ENCODE measurements at places on chromosomes 7 and 10.

GRCh38 chr7:28038175-28038797 is 142.3 kb downstream of the JAZF1 start:
- no peak for DNase-seq

- no peak for DNase-seq
These were observed 125.4 kb upstream of the SORCS3 start for GRCh38 chr10:104515678-104516199.

GRCh38 chr7:142770661-142771352 is at the start of gene PRSS2:
Gene PRSS2, plus strand, starts transcription at chr7:142770970. Its CDS starts 13 bp downstream, at chr7:142770983.
- no peak for DNase-seq

GRCh38 chr10:60148266-60148840 is 241.3 kb downstream of the ANK3 start:
- DNase-seq, result no peak

DNA sequence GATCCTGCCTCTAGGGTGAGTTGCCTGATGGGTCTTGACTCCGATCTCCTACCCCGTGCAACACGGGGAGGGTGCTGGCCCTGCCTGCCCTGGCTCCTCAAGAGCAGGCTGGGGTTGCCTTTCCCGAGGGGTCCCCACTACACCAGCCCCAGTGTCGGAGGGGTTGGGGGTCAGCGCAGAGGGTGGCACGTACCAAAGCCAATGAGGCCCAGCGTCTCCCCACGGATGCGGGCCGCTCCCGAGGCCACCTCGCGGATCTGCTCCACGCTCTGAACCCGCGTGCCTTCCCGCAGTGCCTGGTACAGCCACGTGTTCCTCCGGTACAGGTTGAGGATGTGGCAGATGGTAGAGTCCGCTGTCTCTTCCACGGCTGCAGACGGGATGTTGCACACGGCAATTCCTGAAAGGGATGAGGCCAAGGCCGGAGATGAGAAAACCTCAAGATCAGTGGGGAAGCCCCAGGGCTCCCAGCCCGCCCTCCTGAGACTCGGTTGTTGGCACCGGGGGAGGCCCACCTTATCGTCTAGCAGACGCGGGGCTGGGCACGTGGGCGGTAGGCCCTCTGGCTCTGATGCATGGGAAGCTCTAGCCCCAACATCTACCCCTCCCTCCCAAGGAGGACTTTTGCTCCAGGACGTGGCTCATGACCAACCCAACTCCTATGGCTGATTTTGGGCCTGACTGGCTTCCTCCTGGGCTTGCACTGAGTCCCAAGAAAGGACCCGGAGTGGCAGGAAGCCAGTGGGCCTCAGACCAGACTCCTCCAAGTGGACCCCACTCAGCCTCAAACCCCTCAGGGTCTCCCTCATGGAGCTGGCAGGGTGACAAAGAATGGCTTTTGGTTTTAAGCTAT is 56.1 kb downstream of the ZRANB1 start:
- DNase-seq, result no peak

DNA sequence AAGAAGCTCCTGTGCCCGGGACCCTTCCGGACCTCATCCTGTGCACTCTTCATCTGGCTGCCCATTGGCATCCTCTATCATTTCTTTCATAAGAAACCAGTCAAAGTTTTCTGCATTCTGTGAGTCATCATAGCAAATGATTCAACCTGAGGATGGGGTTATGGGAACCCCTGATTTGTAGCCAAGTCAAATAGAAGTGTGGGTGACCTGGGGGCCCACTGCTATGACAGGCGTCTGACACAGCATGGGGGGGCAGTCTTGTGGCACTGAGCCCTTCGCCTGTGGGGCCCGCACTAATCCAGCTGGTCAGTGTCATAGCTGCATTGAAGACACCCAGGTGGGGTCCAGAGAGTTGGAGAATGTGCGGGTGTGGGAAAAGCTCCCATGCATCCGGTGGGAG is 230.4 kb downstream of the USP6NL start:
- DNase-seq, result no peak

DNA sequence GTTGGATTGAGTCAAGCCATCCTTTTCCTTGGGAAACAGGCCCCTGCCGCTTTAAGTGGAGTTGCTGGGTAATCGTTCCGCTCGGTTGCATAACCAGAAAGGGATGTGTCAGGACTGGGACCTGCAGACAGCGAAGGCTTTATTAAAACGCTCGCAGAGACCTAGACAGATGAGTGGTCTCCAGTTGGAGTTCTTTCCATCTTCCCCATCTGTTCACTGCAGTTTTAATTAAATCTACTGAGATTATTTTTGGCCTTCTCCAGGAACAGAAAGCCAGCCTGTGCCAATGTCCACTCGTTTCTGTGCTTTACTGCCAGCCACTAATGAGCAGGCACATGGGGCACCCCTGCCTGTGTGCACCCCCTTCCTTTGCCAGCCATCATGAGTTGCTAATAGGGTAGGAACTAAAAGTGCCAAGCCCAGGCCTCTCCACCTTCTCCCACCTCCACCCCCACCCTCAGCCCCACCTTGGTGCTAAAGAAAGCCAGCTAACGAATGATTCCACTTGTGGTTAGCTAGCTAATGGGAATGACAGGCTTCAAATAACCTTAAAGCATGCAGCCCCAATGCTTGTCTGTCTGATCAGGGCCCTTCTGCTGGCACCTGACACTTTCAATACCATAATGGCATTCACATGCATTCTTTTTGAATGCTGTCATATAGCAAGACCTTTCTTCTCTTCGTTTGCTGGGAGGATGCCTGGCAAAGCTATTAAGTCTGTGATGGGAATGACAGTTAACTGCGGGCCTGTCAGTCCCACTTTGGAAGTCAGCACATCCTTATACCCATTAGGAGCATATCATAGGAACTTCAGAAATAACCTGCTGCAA is 556.8 kb upstream of the GALNT17 start:
- DNase-seq, result no peak

DNA sequence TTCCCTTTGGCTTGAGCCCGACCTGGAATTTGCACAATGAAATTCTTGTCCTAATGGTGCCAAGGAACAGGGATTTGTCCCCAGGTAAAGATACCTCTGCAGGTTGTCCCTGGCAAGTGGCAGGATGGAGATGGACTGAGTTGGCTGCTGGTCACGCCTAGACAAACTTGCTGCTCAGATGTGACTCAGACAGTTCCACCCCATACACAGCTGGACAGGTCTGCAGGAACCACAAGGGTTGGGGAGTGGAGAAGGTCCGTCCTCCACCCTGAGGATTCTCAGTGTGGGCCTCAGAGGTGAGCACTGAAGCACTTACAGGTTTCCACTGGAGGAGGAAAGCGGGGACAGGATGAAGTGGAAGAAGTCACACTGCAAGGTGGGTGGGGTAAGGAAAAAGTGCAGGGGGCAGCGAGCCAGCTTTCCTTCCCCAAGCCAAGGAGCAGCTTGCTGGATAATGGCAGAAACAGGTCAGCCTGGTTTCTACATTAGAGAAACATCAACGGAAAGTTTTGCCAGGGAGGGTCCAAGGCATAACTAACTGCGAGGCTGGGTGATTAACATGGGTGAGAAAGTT is 20.5 kb downstream of the ITPRIP start:
- DNase-seq, result no peak

- no peak for DNase-seq
These were observed 69.5 kb downstream of the MYL10 start for GRCh38 chr7:101559586-101559985.

GRCh38 chr7:115680921-115681320 is 349.6 kb downstream of the TFEC start:
- DNase-seq, result no peak

DNA sequence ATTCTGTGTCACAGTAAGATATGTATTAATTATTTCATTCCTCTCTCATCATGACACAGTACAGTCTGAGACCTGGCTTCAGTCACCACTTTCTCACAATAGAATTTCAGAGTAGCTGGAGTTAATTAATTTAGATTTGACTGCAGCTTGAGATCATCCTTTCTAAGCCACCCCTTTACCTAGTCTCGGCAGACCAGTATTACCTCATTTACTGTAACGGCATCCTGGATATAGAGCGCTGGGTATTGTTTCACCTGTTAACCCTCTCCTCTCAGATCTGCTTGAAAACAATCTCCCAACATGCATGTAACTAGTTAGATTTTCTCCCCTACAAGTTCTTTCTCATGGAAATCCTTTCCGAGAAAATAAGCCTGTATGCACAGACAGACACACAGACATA is 1057.5 kb downstream of the GATA3 start:
- no peak for DNase-seq

GRCh38 chr10:59702347-59702746 is 7.3 kb downstream of the SLC16A9 start:
- DNase-seq, result no peak

DNA sequence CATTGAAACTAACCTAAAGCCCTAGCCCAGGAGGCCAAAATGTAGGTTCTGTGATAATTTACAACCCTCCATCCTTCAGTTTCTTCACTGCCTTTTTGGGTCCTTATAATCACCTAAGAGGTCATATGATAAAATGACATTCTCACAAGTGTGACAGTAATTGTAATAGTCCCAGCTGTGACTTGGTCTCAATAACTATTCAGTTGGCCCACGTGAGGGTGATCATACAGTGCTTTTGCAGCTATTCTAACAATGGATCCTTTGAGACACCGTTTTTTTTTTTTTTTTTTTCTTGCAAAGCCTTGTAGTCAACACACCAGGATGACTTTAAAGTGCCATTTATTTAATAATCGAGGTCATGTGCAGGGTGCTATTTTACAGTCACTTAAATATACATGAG is 760.0 kb downstream of the PHTF2 start:
- DNase-seq, result no peak

GRCh38 chr10:71830726-71831125 is 20.3 kb downstream of the PSAP start:
- DNase-seq, result no peak

- DNase-seq, result no peak
These were observed 370.3 kb downstream of the BMPER start for GRCh38 chr7:34275624-34276023.

DNA sequence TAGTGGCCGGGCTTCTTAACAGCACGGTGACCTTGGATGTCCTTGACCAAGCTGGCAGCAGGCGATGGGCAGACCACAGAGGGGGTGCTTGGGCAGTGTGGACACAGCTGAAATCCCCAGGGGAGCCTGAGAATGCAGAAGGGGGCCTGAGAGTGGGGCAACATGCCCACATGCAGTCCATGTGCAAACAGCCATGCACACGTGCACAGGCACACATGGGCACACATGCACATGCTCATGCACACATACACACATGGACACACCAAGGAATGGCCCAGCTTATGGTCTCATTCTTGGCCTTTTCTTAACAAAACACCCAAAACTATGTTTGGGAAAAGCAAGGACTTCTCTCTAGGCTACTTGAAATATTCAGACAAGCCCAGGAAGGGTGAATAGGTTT is 483.9 kb upstream of the MKI67 start:
- DNase-seq, result no peak

DNA sequence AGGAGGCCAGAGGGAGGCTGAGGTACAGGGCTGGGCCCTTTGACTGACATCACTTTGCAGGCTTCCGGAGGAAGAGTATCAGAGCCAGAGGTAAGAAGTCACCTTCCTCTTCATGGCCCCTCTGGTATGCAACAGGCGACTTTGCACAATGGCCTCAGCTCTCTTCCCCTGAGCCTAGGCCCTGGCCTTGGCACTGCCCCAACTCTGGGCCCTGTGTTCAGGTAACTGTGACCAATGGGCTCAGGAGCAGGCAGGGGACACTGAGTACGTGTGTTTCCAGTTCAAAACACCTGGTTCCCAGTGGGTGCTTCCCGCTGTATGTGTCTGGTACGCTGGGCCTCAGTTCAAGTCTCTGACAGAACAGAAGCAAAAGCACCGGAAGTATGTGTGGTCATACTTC is 12.1 kb upstream of the PAX2 start:
- DNase-seq, result no peak

DNA sequence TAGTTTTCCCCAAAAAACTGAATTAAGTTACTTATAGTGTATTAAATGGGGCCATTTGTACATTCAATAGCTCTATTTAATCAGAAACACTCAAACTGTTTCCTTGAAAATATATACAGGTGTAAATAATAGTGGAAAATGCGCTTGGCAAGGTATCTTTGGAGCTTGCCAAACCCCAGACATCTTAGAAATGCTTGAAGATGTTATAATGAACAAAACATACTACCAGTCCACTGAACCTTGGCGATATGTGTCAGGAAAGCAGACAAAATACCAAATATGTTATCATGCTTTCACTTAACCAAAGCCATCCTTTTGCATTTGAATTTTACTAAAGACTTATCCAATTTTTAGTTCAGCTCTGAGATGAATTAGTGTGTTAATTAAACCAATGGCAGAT is 352.7 kb upstream of the SEMA3A start:
- DNase-seq, result no peak

DNA sequence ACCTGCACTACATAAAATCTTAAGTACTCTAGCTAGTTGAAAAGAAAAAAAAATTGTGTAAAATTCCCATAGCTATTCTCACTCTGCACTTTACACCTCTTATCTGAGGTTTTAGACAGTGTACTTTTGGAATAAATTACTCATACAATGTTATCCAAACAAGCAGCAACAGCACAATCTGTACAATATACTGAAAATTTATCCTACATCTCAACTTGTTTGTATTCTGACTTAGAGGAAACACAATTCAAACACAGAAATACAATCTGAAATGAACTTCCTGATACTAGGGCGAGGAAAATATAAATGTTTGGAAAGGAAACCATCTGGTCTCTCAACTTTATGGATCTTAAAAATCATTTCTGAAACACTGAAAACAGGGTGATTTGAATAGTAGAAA is 381.7 kb downstream of the THSD7A start:
- no peak for DNase-seq
